ENCODE measurements at places on chromosomes 5 and 9.

GRCh38 chr9:128553728-128554127, 1.3 kb downstream of the SPTAN1 start:
- DNase-seq = no peak

DNA sequence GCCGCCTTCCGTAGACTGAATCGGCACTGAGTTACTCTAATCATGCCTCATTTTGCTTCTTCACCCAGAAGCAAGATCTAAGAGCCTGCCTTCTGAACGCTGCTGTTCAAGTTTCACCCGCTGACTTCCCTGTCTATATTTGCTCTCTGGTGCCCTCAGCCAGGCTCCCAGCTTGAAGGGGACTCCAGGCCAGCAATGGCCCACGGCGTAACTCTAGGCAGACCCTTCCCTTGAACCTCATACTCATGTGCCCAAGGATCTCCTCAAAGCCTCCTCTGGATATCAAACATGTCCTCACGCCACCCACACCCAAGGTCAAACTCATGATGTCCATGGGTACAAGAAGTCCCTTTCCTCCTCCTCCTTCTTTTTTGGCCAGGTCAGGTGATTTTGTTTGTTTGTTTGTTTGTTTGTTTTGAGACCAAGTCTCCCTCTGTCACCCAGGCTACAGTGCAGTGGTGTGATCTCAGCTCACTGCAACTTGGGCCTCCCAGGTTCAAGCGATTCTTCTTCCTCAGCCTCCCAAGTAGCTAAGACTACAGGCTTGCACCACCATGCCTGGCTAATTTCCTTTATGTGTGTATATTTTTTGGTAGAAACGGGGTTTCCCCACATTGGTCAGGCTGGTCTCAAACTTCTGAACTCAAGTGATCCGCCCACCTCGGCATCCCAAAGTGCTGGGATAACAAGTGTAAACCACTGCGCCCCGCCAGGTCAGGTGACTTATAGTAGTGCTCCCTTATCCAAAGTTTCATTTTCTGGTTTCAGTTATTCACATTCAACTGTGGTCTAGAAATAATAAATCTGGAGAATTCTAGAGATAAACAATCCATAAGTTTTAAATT, 239.0 kb downstream of the SYK start:
- DNase-seq = no peak

DNA sequence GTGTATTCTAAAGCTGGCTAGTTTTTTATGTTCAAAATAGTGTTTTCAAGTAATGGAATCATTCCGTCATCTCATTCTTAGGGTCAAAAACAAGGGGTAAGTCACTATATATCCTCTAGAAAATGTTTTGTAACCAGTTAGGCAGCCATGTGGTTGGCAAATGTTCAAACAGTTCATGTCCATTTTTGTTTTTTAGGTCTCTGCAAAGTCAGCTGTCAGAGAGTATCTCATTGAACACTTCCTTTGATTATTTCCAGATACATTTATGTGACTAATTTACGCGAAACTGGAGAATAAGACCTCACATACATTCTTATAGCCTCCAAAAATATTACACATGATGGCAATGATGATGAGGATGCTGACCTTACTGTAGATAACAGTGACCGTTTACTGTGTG, 50.4 kb downstream of the TRIO start:
- no peak for DNase-seq

- no peak for DNase-seq
Observed at GRCh38 chr9:112125951-112126388, 49.1 kb downstream of the SUSD1 start.

- no peak for DNase-seq
Observed at GRCh38 chr9:97557606-97558095, 56.2 kb downstream of the TMOD1 start.

- no peak for DNase-seq
Observed at GRCh38 chr5:108636135-108636853, 111.4 kb upstream of the FER start.

DNA sequence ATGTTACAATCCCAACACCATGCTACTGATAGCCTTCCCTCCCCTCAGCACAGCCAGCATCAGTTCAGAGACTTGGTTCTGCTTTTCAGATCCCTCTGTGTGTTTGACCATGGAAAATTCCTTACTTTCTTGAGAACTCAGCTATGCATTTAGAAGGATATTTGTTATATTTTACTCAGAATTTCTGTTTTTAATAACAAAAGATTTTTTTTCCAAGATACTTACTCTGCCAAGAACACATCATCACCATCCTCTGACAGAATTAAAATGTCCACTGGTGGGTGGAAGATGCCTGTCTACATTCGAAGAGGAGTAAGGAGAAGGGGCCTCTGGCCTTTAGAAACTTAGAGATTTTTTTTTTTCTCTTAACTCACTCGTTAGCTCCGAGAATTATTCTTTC, 56.1 kb upstream of the CKMT2 start:
- no peak for DNase-seq

GRCh38 chr5:2748179-2748860, 3.2 kb downstream of the IRX2 start:
- no peak for DNase-seq

Measured in activated T-helper 1 cell treated with anti-CD3 and anti-CD28 coated beads, Interleukin-2, amount 50 U/mL, for 16 hours (primary cell).